Activated CD8-positive, alpha-beta T cell treated with anti-CD3 and anti-CD28 coated beads, Interleukin-2, amount 10 ng/mL, durations not matched to agents 7 days and 5 days (primary cell): ENCODE measurements at places on chromosomes 3 and 15.

DNA sequence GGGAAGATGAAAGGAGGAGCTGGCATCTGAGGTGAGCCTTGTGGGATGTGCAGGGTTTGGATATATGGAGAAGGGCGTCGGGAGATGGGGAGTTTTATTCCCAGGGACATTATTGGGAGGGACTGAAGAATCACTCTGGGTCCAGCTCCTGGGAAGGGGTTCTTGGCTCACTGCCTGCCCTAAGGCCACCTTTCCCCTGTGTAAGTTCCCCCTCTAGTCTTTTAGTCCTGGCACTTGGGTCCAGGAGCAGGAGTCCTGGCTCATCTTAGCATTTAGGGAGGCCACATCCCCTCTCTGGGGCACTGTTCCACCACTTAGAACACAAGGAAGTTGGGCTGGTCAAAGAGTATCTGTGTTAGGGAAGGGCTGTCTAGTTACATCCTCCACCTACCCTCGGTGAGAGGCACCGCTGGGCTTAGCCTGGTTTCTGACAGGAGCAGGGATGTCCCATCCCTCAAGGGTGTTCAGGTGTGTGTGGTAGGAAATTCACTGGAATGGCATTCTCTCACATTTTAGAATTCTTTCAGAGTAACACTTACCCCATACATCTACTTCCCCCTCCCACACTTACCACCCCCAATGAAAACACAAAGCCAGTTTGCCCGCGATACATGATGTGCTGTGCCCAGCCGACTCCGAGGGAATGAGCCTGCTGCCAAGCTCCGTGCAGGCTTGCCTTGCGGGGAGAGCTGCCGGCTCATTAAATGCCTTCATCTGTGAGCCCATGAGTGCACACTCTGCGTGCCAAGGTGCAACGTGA lies 86.7 kb downstream of the FAM43A start:
- H3K27ac ChIP-seq, result no peak overlapping the region
- H3K36me3 ChIP-seq, result no peaks in the 10 kb centered on the region
- peaks cover 22% of the 10 kb centered on the region for H3K27me3 ChIP-seq
- DNase-seq, result no peak

DNA sequence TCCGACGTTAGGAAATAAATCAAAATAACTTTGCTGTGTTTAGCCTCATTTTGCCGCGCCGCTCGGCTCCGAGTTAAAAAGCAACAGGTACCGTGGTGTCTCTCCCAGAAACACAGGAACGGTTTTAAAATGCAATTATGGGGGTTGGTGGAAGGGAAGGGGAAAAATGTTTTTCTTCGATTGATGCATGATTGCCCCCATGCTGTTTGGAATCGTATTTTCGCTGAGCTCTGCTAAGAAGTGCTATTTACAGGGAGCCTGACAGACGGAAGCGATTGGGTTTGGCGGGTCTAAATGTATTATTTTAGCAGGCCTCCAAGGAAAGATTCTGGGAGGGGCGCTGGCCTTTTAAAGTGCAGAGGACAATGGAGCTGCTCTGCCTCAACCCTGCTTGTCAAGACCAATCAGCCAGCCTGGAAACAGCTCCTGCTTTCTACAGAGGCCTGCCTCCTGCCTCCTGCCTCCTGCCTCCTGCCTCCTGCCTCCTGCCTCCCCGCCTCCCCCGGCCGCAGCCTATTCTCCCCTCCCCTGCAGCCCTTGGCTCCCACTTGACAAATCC lies 156.7 kb upstream of the TLE3 start:
- peaks cover 39% of the 10 kb centered on the region for H3K4me1 ChIP-seq
- H3K27me3 ChIP-seq, result peaks cover 17% of the 10 kb centered on the region
- H3K27ac ChIP-seq, result no peak overlapping the region
- no peak overlapping the region for H3K4me3 ChIP-seq
- no peak for DNase-seq
- H3K36me3 ChIP-seq, result peaks cover 2% of the 10 kb centered on the region

DNA sequence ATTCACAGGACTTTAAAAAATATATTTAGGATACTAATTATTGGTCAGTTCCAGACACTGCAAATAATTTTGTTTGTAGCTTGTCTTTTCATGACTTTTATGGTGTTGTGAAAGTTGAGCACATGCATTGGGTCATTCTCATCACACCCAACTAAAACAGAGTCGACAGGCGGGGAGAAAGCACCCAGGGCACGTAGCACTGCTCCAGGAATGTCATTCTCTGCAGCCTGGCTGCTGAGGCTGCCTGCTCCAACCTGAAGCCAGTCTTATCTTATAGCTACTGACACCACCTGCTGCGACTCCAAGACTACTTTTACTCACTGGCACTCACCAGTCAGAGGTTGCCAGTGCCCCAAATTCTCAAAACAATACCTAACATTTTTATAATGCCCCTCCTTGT lies 56.9 kb downstream of the ACAD9 start:
- H3K27ac ChIP-seq, result no peak overlapping the region
- no peaks in the 10 kb centered on the region for H3K36me3 ChIP-seq
- H3K4me3 ChIP-seq, result no peak overlapping the region
- DNase-seq, result no peak

GRCh38 chr3:150760431-150761200 lies 2.4 kb downstream of the SIAH2 start:
- DNase-seq, result no peak
- H3K36me3 ChIP-seq, result peaks cover 47% of the 10 kb centered on the region
- peak overlapping the region; percentile 98 for H3K27ac ChIP-seq
- peak overlapping the region; percentile 91 for H3K4me3 ChIP-seq
- H3K4me1 ChIP-seq, result peaks cover 60% of the 10 kb centered on the region
- H3K27me3 ChIP-seq, result no peaks in the 10 kb centered on the region

DNA sequence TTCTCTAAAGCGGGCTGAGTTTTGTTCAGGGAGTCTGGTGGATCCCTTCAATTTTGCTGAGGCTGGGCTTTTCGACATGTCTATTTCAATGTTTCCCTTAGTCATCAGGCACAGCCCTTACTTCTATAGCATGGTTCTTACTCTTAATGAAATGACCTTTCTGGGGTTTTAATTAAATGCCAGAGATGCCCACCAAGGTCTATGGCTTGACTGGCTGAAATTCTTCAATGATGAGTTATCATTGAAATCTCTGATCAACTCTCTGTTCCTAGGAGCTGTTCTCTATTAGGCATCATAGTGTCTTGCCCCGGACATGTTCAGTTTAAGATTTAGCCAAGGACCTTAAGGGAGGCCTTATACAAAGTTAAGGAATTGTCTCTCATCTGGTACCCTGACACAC lies 33.4 kb upstream of the KBTBD12 start:
- H3K4me1 ChIP-seq, result no peaks in the 10 kb centered on the region
- peaks cover 12% of the 10 kb centered on the region for H3K27me3 ChIP-seq
- no peak overlapping the region for H3K27ac ChIP-seq
- no peak overlapping the region for H3K4me3 ChIP-seq
- no peaks in the 10 kb centered on the region for H3K36me3 ChIP-seq

DNA sequence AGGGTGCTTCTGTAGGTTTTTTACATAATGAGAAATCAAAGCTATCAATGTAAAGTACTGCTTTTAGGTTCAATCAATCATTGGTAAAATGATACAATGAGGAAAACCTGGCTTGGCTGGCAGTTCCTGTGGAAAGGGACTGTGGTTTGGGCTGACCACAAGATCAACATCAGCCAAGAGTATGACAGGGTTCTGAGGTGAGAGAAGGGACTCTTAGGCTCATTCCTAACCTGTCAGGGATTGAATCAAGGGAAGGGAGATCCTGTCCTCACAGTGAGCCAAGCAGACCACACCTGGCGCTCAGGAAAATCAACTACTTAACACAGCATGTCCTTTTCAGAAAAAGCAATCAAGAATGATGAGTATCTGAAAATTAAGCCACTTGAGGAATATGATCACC lies 111.1 kb downstream of the MAGI1 start:
- no peaks in the 10 kb centered on the region for H3K27me3 ChIP-seq
- no peaks in the 10 kb centered on the region for H3K4me1 ChIP-seq
- no peak overlapping the region for H3K27ac ChIP-seq
- no peak for DNase-seq
- H3K4me3 ChIP-seq, result no peak overlapping the region
- H3K36me3 ChIP-seq, result no peaks in the 10 kb centered on the region

GRCh38 chr3:119536757-119537156 lies 22.7 kb downstream of the CD80 start:
- H3K36me3 ChIP-seq, result peaks cover 52% of the 10 kb centered on the region
- DNase-seq, result no peak
- no peak overlapping the region for H3K27ac ChIP-seq
- H3K27me3 ChIP-seq, result no peaks in the 10 kb centered on the region
- no peak overlapping the region for H3K4me3 ChIP-seq

DNA sequence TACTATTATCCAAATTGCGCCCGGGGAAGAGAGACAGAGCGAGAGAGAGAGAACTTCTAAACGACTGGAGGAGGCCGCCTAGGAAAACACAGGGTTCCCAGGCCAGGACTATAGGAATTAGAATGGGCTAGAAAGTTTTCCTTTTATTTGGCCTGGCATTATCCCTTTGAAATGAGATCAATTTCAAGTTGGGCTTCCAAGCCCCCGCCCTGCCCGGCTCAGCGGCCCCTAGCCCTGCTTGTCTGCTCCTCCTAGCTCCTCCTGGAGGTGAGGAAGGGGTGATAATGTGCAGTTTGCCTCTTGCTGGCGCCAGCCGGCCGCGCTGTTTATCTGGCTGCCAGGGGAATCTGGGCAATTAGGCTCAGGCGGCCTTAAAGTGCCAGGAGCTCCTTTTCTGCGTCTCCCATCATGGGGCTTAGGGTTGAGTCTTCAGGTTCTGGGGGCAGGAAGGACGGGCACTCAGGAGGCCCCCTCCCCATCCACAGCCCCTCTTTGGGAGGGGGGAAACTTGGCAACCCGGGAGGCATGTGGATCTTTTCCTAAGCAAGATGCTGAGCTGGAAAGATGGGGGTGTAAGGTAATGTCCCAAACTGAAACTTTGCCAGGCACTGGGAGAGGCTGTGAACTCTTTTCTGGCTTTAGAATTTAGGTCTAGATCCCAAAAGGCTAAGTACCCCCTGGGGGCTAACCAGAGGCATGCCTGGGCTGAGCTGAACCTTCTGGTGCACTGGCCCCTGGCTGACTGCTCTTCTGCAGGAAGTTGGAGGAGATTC lies 5.5 kb downstream of the SMAD6 start:
- H3K27me3 ChIP-seq, result peaks cover 20% of the 10 kb centered on the region
- peaks cover 7% of the 10 kb centered on the region for H3K4me1 ChIP-seq
- H3K36me3 ChIP-seq, result no peaks in the 10 kb centered on the region
- H3K27ac ChIP-seq, result no peak overlapping the region
- no peak overlapping the region for H3K4me3 ChIP-seq

GRCh38 chr3:71813704-71814103 lies 28.8 kb upstream of the PROK2 start:
- no peaks in the 10 kb centered on the region for H3K4me1 ChIP-seq
- H3K27me3 ChIP-seq, result peaks cover 8% of the 10 kb centered on the region
- H3K4me3 ChIP-seq, result no peak overlapping the region
- DNase-seq, result no peak
- H3K36me3 ChIP-seq, result no peaks in the 10 kb centered on the region

DNA sequence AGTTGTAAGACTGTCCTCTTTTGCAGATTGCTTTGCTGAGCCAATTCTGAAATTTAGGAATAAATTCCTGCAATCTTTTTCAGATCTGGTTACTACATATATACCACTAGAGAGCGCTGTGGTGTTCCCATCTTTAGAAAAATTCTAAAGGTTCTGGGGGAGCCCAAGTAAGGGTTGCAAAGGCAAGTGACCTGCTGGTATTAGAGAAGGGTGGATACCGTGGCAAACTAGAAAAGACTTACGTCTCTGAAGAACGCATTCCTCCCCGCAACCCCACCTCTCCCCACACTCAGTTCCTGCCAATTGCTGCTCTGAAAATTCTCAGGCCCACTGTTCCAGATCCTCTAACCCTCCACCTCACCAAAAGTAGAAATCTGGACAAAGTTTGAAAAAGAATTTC lies 48.5 kb downstream of the EFHB start:
- no peak overlapping the region for H3K4me3 ChIP-seq
- peaks cover 9% of the 10 kb centered on the region for H3K4me1 ChIP-seq

- no peak overlapping the region for H3K4me3 ChIP-seq
- no peak overlapping the region for H3K27ac ChIP-seq
- H3K36me3 ChIP-seq, result no peaks in the 10 kb centered on the region
- no peaks in the 10 kb centered on the region for H3K27me3 ChIP-seq
Measured at GRCh38 chr3:30161375-30161774, 445.0 kb upstream of the TGFBR2 start.
